ENCODE measurements at places on chromosomes 16 and 17.

DNA sequence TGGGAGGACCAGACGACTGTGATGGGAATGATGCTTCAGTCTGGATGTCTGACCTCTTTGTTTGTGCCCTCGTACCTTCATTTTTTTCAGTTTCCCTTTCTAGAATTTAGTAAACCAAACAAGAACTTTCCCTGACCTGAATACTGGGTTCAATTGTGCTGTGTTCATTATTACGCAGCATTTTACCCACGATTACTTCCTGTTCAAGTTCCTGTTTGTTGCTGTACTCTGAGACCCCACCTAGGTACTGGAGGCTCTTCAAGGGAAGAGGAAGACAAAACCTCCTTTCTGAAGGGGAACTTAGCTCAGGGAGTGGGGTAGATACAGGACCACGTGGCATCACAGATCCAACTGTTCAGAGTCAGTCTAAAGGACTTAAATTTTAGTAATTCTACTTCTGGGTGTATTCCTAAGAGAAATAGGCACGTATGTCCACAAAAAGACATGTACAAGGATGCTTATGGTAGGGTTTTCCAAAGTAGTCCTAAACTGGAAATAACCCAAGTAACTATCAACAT, 9.2 kb upstream of the PRKCB start:
- DNase-seq: no peak

- DNase-seq: no peak
Measured at GRCh38 chr16:10078541-10078949, 103.7 kb downstream of the GRIN2A start.

- DNase-seq: no peak
Measured at GRCh38 chr16:54049591-54050458, 236.8 kb downstream of the IRX3 start.

GRCh38 chr16:14529010-14529669, 100.9 kb downstream of the PARN start:
- peak; percentile 54 for DNase-seq

GRCh38 chr17:32701871-32702270, 175.1 kb downstream of the MYO1D start:
- no peak for DNase-seq

DNA sequence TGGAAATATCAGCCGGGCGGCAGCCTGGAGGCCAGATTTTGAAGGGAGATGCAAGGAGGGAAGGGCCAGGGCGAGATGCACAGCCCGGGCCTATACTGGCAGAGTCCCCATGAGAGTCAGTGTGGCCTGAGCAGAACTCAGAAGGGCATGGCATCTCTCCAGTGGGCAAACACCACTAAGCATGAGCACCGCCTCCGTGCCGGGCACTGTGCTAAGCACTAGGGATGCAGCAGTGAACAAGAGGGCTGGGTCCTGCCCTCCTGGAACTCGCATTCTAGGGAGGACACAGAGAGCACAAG, 33.5 kb downstream of the TK2 start:
- no peak for DNase-seq

DNA sequence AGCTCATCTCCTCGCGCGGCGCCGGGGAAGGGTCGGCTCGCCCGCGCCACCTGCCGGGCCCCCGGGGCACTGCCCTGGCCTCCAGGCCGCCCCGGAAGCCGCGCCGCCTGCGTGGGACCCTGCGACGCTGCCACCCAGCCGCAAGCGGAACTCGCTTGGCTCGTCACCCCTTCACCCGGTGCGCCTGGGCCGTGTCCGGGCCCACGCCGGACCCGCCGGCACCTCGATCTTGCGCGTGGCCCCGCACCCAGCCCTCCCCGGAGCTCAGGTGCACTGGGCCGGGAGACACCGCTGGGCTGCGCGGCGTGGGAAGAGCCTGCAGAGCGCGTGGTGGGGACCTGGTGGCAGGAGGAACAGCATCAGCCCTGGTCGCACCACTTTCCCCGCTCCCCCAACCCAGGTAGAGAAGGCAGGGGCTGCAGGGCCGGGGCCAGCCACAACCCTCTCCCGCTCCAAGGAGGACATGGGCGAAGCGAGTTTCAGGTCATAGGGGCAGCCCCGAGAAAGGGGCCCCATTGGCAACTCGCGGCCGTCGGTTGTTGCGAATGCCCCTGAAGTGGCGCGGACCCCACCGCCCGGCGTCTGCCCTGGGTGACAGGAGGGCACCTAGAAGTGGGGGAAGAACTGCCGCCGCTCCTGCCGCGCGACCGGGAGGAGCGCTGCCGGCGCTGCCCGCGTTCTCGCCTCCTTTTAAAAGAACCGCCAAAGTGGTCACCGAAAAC, 363 bp upstream of the MIF4GD start:
- DNase-seq: peak; percentile 90
